ENCODE measurements at places on chromosomes 2 and 18. TPM values are rescaled to one million over a fixed set of nuclear protein-coding genes. Genes with fewer than 3 reads are reported as not detected.
A peak's percentile ranks its signal among the peaks of the same experiment; 100 is the strongest.

STPG4 gene
- total RNA-seq, result not detected

GRCh38 chr2:45814951-45815621 is 163.6 kb downstream of the PRKCE start:
- no peak for DNase-seq

DNA sequence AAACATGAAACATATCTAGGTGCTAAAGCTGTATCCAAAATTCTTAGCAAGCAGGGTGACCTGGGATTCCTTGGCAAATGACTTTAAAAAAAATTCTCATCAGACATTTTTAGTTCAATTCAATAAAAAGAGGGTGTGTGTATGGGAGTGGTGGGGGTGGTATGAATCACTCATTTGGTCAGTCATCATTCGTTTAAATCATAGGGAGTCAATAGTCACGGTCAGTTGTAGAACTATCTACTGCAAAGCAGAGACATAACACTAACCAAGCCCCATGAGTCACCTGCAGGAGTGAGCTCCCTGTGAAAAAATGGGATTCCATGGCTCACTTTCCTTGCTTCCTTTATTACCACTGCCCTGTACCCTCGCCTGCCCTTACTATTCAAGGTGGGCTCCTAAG is 380.6 kb upstream of the TCF4 start:
- DNase-seq, result no peak

GRCh38 chr18:5317186-5317585 is 21.7 kb upstream of the ZBTB14 start:
- DNase-seq, result no peak

DNA sequence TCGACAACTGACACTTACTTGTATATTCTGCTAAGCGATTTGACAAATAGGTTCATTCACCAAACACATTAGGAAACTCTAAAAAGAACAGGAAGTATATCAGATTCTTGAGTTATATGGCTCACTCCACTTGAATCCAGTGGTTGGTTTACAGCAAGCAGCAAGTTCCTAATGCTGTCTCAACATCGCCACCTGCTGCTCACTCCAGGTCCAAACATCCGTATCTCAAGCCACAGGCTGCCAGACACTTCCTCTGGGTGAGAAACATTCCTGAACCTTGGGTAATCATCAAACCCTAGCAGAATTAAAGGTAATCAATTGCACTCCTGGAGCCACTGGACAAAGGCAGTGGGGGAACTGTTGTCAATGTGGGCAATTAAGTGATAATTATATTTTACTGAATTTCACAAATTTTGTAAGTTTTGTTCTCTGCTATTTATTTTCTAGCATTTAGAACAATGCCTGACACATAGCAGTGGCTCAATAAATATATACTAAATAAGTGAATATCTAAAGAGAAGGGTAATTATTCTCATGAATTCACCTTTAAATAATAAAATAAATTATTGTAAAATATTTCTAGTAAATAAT is 107.1 kb upstream of the TTN start:
- peak; percentile 95 for DNase-seq

DNA sequence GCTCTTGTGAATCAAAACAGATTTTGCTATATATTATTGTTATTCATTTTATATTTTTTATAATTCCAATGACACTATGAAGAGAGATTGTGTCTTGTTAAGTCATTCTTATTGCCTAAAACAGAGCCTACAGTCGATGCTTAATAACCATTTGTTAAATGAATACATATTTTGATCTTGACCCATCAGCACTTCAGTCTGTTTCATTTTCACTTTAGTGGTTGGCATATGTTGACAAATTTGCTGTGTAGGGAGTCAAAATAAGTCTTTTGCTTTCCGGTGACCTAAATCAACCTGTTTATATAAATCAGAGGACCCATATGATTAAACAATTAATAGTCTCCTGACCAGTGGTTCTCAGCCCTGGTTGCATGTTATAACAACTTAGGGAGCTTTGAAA is 97.1 kb downstream of the TXNL1 start:
- DNase-seq, result no peak

DNA sequence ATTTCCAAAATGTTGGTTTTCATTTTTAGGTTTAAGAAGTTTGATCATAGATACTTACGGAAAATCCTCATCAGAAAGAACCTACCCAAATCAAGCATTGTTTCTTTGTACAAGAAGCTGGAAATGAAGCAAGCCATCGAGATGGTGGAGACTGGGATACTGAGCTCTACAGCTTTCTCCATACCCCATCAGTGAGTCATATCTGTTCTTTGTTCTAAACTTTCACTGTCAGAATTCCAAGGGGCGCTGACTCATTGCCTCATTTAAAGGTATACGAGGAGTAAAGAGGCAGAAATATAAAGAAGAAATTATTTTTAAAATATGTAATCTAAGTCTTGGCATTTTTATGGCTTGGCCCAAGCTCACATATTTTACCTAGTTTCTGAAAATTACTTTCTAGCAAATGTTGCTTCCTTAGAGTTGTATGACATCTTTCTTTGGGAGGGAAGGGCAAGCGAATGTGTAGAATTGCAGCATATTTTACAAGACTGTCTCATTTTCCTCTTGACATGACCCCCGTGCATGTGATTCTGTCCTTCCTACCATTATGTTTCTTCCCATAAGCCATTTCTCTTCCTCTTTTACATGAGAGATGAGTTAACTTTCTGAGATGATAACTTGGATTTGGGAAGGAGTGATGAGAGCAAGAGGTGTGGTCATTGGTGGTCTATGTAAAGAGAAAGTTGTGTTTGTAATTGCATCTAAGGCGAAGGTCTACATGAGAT is 41.2 kb downstream of the SLC9A4 start:
- peak; percentile 94 for DNase-seq

GRCh38 chr18:45553723-45554388 is 61.4 kb upstream of the SLC14A2 start:
- DNase-seq, result no peak
